Activated CD4-positive, alpha-beta memory T cell treated with anti-CD3 and anti-CD28 coated beads, Interleukin-2, amount 10 ng/mL, durations not matched to agents 7 days and 5 days (primary cell): ENCODE measurements at places on chromosomes 3 and 15.

DNA sequence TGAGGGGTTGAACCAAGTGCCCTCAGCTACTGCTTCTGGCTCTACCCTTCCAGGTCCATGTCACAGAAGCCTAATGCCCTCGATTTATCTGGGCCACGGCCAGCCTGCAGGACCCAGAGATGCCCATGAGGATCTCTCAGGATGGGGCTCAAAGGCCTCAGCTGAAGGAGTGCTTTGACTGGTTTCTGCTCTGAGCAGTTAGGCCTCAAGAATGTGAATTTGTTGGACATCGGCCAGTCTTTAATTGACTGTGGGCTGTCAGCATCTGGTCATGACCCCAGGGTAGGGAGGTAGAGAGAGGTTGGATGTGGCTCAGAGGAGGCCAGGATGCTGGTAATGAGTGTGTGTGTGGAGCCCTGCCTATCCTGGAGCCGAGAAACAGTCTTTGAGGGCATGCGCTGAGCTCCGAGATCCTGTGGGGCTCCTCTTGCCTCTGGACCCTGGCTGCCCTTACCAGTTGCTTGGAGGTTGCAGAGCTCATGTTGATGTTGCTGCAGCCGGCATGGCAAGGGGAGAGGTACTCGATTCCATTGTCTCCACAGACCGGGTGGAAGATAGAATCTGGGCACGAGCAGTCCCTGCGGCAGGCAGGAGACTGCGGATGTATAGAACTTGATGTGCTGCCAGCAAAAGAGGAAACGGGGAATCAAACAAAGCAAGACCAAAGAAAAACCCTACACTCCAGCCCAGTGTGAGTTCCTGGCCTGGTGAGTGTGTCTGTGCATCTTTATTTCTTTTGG is 49.1 kb upstream of the RAB6B start:
- H3K27ac ChIP-seq: no peak overlapping the region
- DNase-seq: no peak
- H3K4me3 ChIP-seq: no peak overlapping the region
- H3K36me3 ChIP-seq: no peaks in the 10 kb centered on the region
- H3K27me3 ChIP-seq: peaks cover 3% of the 10 kb centered on the region
- peaks cover 11% of the 10 kb centered on the region for H3K4me1 ChIP-seq

DNA sequence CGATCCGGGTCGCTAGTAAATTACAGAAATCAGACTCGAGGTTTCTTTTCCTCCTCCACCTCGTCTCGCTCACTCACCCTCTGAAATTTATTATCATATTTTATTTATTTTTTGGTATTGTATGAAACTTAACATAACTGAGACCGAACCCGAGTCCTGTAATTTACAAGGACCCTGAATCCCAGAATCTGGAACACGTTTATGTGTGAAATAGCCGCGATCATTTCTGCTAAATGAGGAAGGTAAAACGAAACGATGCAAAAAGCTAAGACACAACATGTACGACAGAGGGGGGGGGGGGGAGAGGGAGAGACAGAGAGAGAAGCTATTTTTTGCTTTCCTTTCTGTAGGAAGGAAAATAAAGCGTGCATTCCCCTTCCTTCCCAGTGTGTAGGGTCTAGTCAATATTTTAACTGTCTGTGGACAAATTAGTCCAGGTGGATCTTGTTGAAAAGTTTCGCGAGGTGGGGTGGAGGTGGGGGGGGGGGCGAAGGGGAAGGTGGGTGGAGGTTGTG is 1.6 kb downstream of the BBX start:
- peak overlapping the region; percentile 97 for H3K4me3 ChIP-seq
- peaks cover 21% of the 10 kb centered on the region for H3K4me1 ChIP-seq
- H3K27ac ChIP-seq: peak overlapping the region; percentile 89

GRCh38 chr3:73294537-73294936 is 233.1 kb downstream of the EBLN2 start:
- H3K36me3 ChIP-seq: no peaks in the 10 kb centered on the region
- H3K4me1 ChIP-seq: no peaks in the 10 kb centered on the region
- no peaks in the 10 kb centered on the region for H3K27me3 ChIP-seq
- no peak overlapping the region for H3K27ac ChIP-seq

GRCh38 chr15:48794697-48795134 is 16.2 kb downstream of the CEP152 start:
- H3K27me3 ChIP-seq: no peaks in the 10 kb centered on the region
- H3K4me3 ChIP-seq: no peak overlapping the region
- H3K36me3 ChIP-seq: peaks cover 62% of the 10 kb centered on the region
- H3K27ac ChIP-seq: peak overlapping the region; percentile 68
- DNase-seq: no peak
- peaks cover 41% of the 10 kb centered on the region for H3K4me1 ChIP-seq

GRCh38 chr3:99532246-99532645 is 106.1 kb upstream of the COL8A1 start:
- H3K27ac ChIP-seq: no peak overlapping the region
- no peaks in the 10 kb centered on the region for H3K36me3 ChIP-seq
- DNase-seq: no peak
- no peaks in the 10 kb centered on the region for H3K27me3 ChIP-seq
- no peaks in the 10 kb centered on the region for H3K4me1 ChIP-seq

- no peak overlapping the region for H3K27ac ChIP-seq
- H3K4me1 ChIP-seq: no peaks in the 10 kb centered on the region
Measured at GRCh38 chr15:89523101-89523500, 26.7 kb upstream of the RHCG start.

GRCh38 chr3:148833223-148833622 is 5.6 kb downstream of the CPB1 start:
- no peak overlapping the region for H3K27ac ChIP-seq
- no peaks in the 10 kb centered on the region for H3K4me1 ChIP-seq
- no peaks in the 10 kb centered on the region for H3K27me3 ChIP-seq

DNA sequence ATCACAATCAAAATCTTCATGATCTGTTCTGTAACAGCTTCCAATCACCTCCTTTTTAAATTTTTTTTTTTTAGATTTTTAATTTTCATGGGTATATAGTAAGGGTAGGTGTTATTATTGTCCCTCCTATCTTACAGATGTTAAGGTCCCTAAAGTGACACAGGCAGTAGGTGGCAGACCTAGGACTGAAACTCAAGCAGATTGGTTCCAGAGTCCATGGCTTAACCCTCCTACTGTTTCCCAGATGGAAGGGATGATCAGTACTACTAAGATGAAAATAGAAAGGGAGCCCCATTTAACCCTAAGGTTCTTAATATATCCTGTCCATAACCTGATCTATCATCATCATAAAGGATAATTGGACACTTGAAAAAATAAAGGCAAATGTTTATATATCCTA is 57.1 kb downstream of the CHAC1 start:
- H3K36me3 ChIP-seq: peaks cover 33% of the 10 kb centered on the region
- no peaks in the 10 kb centered on the region for H3K4me1 ChIP-seq
- no peak for DNase-seq
- H3K27ac ChIP-seq: no peak overlapping the region
- no peak overlapping the region for H3K4me3 ChIP-seq

- H3K4me3 ChIP-seq: no peak overlapping the region
- DNase-seq: no peak
- H3K4me1 ChIP-seq: peaks cover 21% of the 10 kb centered on the region
Measured at GRCh38 chr15:99711625-99712024, 21.6 kb downstream of the LYSMD4 start.

DNA sequence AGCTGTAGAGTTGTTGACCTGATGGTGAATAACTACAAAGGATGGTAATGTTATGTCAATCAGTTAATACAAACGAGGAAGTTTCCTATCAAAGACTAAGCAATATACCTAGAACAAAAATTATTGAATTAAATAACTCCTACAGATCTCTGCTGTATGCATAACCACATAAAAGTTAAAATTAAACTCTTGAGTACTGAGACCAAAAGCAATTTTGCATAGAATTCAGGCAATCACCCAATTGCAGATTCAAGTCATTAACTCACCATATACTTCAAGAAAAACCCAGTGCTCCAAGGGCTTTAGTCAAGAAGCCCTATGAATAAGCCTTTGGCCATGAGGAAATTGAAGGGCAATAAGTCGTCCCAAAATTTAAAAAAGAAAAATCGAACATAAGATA is 518.8 kb downstream of the MECOM start:
- no peak overlapping the region for H3K27ac ChIP-seq
- no peak overlapping the region for H3K4me3 ChIP-seq
- no peaks in the 10 kb centered on the region for H3K36me3 ChIP-seq
- no peak for DNase-seq

GRCh38 chr3:71142441-71143161 is 440.9 kb downstream of the FOXP1 start:
- peaks cover 4% of the 10 kb centered on the region for H3K4me1 ChIP-seq
- no peak overlapping the region for H3K4me3 ChIP-seq
- H3K27me3 ChIP-seq: no peaks in the 10 kb centered on the region
- H3K27ac ChIP-seq: no peak overlapping the region
- H3K36me3 ChIP-seq: peaks cover 3% of the 10 kb centered on the region
- no peak for DNase-seq

- no peak overlapping the region for H3K27ac ChIP-seq
- DNase-seq: no peak
- H3K36me3 ChIP-seq: no peaks in the 10 kb centered on the region
- no peaks in the 10 kb centered on the region for H3K4me1 ChIP-seq
Measured at GRCh38 chr3:135834465-135834864, 131.1 kb upstream of the PPP2R3A start.

- H3K36me3 ChIP-seq: no peaks in the 10 kb centered on the region
- no peak overlapping the region for H3K27ac ChIP-seq
- no peaks in the 10 kb centered on the region for H3K27me3 ChIP-seq
- DNase-seq: no peak
- no peak overlapping the region for H3K4me3 ChIP-seq
Measured at GRCh38 chr3:95356764-95357501, 1294.1 kb downstream of the NSUN3 start.

DNA sequence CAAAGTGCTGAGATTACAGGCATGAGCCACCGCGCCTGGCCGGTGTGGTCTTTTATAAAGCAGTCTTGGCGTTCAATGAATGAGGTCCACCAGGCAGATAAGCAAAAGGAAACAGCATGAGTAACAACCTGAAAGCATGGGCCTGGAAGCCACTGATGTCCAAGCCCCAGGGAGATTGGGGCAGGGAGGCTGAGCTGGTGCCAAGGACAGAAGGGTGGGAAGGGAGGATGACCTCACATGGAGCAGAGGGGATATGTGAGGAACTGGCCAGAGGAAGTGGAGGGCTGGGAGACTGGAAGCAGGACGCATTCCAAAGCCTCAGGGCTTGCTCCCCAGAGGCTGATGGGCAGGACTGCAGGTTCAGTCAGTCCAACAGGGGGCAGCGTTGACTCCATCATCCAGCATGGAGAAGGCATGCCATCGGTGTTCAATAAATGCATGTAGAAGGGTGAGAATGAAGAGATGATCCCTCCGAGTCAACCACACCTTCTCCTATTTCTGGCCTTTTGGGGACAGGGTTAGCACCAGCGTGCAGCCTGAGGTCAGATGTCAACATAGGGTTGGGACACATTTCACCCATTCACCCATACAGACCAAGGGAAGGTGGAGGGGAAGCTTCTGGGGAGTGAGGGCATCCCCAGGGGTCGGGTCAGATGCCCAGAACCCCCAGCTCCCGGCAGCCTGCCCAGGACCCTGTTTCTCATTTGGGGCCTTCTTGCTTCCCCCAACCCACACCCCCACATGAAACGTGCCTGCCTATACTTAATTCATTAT is 14.8 kb downstream of the MYL3 start:
- DNase-seq: peak; percentile 53
- peaks cover 11% of the 10 kb centered on the region for H3K4me1 ChIP-seq
- no peak overlapping the region for H3K27ac ChIP-seq
- H3K27me3 ChIP-seq: peaks cover 8% of the 10 kb centered on the region

- no peak overlapping the region for H3K27ac ChIP-seq
- no peak for DNase-seq
- H3K4me1 ChIP-seq: no peaks in the 10 kb centered on the region
- H3K36me3 ChIP-seq: no peaks in the 10 kb centered on the region
- H3K4me3 ChIP-seq: no peak overlapping the region
Measured at GRCh38 chr3:127329631-127330285, 41.9 kb upstream of the PRR20G start.

DNA sequence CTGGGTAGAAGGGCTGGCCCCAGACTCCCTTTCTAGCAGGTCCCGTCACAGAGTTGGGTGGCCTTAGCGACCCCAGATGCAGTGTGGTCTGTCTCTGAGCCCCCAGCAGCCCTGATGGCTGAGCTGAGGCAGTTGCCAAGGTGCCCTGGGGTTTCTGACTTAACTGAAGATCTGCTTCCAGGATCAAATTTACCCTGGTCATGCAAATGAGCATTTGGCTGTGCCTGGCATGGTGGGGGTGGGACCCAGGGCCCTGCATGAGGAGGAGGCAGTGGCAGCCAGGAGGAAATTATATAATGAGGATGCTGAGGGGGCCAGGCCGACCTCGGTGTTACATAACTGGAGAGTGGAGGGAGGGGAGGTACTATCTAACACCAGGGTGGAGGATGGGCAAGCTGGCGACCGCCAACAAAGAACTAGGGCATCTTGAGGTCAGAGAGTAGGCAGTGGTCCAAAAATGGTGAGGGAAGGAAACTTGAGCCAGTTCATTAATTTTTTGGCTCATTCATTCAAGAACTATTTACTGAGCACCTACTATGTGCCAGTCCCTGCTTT is 16.4 kb downstream of the PLEKHO2 start:
- no peak for DNase-seq
- H3K4me1 ChIP-seq: peaks cover 39% of the 10 kb centered on the region
- H3K27ac ChIP-seq: no peak overlapping the region
- H3K36me3 ChIP-seq: peaks cover 69% of the 10 kb centered on the region

DNA sequence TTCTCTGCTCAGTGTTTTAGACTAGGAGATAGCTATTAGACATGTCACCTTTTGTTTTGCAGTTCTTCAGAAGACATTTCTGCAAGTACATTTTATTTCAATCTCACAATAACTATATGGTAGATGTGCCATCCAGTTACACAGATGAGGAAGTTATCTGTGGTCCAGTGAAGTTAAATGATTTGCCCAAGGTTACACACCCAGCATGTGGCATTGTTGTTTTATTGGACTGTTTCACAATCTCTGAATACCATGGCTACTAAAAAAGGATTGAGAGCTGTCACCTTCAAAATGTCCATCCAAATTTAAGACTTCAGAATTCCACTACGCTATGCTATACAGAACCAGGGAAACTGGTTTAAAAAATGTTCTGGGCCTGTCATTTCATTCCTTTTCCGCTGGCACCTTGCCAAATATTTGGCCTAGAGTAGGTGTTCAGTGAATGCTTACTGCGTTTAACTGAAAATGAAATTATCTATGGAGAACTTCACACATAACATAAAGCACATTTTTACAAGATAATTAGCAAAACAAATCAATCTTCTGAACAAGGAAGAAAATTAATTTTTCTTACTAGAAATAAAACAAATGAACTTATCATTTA is 20.2 kb downstream of the TM6SF1 start:
- peaks cover 34% of the 10 kb centered on the region for H3K36me3 ChIP-seq
- H3K27me3 ChIP-seq: no peaks in the 10 kb centered on the region
- DNase-seq: no peak
- H3K27ac ChIP-seq: no peak overlapping the region
- no peak overlapping the region for H3K4me3 ChIP-seq
- no peaks in the 10 kb centered on the region for H3K4me1 ChIP-seq

DNA sequence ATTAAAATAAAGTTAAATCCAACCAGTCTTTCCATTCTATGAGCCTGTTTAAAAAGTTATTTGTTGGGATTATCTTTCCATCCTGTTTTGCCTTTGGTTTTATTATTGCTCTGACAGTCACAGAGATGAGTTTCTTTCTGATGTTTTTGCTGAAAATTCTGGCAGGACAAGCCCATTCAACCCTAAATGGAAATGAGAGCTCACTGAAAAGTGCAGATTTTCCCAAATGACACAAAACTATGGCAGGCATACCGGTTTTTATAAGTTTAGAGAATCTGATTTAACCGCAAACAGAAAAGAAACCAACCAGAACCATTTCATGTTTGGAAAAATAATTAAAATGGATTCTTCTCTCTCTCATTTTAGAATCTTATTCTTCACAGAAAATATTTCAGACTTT is 238.1 kb upstream of the SGO1 start:
- DNase-seq: no peak
- no peaks in the 10 kb centered on the region for H3K4me1 ChIP-seq
- no peaks in the 10 kb centered on the region for H3K36me3 ChIP-seq
- no peak overlapping the region for H3K27ac ChIP-seq

- no peak for DNase-seq
- no peak overlapping the region for H3K27ac ChIP-seq
- H3K36me3 ChIP-seq: peaks cover 22% of the 10 kb centered on the region
Measured at GRCh38 chr3:132448216-132448961, 31.1 kb downstream of the DNAJC13 start.
